Stimulated activated CD4-positive, alpha-beta T cell treated with anti-CD3 and anti-CD28 coated beads, Interleukin-12 subunit alpha, Interleukin-12 subunit beta, amount 100 ng/mL, for 4 hours (primary cell): ENCODE measurements at places on chromosomes 1 and 21.

- no peak for DNase-seq
Measured at GRCh38 chr1:184028854-184029623, 8.5 kb downstream of the COLGALT2 start.

- no peak for DNase-seq
Measured at GRCh38 chr21:25491267-25491666, 116.0 kb downstream of the MRPL39 start.

GRCh38 chr1:223299553-223299952 is 64.4 kb downstream of the SUSD4 start:
- DNase-seq, result no peak

DNA sequence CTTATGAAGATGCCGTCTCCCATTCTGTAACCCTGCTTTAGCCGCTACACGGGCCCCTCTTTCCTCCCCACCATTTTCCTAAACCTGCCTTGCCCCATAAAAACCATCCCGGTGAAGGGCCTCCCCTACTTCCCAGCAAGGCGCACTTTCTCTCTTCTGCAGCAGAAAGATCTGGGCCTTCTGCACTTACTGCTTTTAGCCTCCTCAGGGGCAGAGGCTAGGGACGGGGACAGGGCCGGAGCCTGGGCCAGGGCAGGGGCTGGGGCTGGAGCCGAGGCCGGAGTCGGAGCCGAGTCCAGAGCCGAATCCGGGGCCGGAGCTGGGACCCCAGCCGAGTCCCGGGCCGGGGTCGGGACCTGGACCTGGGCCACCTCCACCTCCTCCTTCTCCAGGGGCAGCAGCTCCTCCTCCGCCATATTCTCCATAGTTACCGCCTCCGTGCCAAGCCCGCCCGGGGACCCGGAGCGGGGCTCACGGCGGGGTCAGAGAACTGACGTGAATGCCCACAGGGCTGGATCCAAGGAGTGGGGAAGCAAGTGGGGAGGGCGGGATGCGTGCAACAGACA is 382 bp downstream of the TRMT1L start:
- DNase-seq, result no peak

GRCh38 chr1:55420026-55420425 is 204.9 kb upstream of the USP24 start:
- no peak for DNase-seq

DNA sequence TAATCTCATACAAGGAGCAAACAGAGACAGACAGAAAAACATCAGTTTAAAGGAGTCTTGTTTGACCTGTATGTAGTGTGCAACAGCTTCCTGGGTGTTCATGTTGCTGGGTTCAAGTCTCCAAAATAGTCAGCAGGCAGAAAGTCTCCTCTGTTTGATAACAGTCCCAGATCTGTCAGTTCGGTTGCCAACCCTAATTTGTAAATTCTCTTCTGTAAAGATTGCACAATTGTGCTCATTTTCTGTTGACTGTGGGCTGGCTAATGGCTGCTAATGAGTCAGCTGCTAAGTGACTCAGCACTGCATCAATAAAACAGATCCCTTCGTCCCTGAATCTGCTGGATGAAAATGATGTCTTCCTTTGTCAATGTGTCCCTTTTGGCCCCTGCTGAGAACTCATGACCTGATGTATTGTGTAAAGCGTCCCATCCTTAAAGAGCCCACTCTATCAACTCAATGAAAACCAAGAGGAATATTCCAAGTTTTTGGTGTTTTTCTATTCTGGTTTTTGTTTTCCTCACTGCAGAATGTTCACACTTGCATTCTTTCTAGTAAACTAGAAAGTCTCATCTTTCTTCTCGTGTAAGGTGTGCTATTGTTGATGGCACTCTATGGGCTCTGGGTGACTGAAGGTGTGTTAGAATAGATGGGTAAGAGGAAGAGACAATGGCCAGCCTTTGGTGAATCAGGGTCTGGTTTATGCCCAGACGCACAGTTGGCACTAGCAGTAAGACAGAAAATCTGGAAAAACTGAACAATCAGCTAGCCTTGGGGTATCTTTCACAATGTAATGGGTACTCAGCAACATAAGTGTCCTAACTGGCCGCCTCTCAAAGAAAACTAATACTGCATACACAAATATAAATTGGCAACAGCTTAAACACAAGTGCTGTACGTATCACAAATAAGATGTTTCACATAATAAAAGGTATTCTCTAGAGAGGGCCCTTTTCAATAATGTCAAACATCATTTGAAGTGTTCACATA is 75.1 kb upstream of the SIPA1L2 start:
- no peak for DNase-seq
